Adrenal gland (tissue), 19 donors: ENCODE measurements at places on chromosomes 16 and 17.

- no peak for DNase-seq
Measured at GRCh38 chr17:57708410-57708809, 36.7 kb downstream of the CCDC182 start.

DNA sequence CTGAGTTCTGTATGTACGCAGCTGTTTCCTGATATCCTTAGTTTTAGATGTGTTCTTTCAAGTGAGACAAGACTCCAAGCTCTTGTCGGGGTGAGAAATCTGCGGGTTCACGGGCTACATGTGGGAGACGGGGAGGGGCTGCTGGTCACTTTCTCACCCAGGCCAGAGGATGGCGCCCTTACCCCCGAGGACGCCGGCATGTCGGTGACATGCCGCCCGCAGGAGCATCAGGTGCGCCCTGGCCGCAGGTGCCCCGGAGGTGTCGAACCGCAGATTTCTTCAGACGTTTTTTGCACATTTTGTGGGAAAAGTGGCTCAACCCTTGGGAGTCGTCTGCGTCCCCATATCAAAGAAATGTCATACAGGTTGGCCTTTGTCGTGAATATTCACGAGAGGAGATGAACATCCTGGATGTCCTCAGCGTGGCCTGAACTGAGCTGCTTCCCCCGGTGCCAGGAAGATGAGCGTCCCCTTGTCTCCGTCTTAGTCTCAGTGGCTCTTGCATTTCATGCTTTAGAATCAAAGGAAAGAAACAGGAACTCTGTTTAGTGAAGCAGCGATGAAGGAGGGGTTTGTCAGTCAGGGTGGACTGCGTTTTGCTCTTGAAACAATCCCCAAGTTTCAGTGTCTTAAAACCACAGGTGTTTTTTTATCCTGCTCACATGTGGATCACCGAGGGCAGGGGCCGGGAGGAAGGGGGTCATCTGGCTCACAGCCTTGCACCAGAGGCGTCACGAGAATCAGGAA lies 75.4 kb upstream of the ZNF750 start:
- no peak for DNase-seq

DNA sequence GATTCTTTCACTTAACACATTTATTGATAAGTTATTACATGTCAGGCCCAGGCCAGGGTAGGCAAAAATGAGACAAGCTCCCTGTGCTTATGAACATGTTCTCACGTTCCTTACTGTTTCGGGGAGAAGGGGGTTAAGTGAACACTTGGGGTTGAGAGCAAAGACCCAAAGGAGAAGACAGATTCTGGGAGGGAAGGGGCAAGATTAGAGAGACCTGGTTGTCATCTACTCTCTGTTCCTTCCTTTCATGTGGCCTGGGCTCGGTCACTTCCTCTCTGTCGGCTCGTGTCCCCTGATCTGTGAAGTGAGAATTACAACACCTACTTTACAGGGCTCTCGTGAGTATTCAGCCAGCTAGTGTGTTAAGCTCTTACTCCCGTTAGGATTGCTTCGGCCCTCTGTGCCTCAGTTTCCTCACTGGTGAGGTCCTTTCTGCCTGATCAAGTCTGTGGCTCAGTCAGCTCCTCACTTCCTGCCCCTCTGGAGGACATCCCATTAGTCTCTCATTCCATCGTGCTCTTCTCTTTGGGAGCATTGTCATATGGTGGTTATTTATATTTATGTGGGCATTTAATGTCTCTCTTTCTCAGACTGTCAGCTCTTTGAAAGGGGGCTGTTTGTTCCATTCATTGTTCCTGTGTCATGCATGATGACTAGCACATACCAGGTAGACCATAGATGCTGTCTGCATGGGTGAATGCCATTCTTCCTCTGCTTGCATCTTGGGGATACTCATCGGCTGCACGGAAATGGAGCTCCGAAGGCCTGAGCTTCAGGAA lies 38.9 kb downstream of the PLCG2 start:
- no peak for DNase-seq

GRCh38 chr16:17227278-17227677 lies 243.5 kb downstream of the XYLT1 start:
- no peak for DNase-seq

DNA sequence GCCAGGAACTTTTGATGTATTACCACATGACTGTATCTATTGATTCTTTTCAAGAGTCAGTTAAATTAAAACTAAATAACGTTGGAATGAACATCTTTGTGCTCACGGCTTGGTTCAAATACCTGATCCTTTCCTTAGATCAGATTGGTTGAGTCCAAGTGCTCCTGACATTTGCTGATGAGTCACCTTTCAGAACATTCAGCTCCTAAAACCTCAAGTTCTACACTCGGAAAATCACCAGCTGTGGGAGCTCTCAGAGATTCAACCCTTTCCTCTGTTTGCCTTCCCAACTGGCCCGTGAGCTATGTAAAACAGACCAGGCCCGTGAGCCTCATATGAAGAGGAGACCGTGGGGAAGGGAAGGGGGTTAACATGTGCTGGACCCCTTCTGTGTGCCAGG lies 68.1 kb downstream of the RTN4RL1 start:
- DNase-seq = no peak

DNA sequence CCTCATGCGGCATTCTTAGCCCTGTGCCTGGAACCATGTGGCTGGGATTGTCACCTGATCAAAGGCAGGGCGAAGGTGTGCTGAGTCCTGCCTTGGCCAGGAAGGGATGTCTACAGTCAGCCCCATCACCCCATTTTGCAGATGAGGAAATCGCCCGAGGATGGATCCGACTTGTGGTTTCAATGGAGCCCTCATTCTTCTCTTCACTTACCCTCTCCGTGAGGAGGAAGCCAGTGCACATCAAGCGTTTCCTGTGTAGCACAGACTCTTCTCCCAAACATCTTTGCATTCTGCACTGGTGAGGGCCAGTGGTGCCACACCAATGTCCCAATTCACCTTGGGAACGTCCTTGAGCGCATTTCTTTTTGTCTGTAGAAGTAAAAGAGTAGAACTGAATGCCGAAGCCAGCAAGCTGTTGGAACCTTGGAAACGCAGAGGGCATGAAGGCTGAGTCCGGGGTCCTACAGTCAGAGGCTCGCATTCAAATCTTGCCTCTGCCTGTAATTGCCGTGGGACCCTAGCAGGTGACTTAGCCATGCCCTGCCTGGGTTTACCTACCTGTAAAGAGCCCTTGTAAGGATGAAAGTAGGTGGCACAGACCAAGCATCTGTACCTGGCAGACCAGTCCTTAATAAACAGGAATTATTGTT lies 85.4 kb downstream of the IRF8 start:
- DNase-seq = no peak

GRCh38 chr17:72635034-72635635 lies 457.4 kb downstream of the SLC39A11 start:
- DNase-seq = no peak

DNA sequence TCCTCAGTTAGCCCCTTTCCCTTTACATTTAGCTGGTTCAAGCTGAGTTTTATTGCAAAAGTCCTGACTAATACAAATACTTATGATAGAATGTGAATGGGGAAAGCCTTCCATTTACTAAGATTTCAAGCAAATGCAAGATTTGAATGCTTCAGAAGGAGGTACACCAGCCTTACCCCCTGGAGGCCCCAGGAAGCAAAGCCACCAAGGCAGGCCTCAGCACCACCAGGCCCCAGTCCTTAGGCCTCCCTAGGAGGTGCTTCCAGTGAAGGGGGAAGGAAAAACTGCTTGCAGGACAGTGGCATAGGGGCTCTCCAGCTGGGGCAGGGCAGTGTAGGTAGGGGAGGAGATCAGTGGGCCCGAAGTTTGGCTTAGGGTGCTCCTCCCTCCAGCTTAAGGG lies 7.3 kb upstream of the PRPSAP2 start:
- DNase-seq = no peak

GRCh38 chr16:57688487-57688986 lies 6.1 kb upstream of the DRC7 start:
- DNase-seq = no peak

- DNase-seq = no peak
Measured at GRCh38 chr17:57158325-57158724, 73.3 kb downstream of the AKAP1 start.

GRCh38 chr16:28192806-28193529 lies 18.8 kb downstream of the XPO6 start:
- DNase-seq = no peak

GRCh38 chr17:77716289-77716926 lies 242.1 kb upstream of the TNRC6C start:
- no peak for DNase-seq

DNA sequence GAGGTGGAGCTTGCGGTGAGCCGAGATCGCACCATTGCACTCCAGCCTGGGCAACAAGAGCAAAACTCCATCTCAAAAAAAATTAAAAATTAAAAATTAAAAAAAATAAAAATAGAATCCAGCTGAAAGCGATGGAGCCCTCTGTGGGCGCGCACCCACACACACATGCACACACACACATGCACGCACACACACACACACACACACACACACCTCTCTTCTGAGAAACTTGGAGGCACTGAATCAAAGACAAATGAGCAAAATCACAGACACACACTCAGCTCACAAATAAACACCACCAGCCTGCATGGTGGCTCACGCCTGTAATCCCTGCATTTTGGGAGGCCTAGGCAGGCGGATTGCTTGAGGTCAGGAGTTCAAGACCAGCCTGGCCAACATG lies 9.6 kb upstream of the FADS6 start:
- DNase-seq = no peak

DNA sequence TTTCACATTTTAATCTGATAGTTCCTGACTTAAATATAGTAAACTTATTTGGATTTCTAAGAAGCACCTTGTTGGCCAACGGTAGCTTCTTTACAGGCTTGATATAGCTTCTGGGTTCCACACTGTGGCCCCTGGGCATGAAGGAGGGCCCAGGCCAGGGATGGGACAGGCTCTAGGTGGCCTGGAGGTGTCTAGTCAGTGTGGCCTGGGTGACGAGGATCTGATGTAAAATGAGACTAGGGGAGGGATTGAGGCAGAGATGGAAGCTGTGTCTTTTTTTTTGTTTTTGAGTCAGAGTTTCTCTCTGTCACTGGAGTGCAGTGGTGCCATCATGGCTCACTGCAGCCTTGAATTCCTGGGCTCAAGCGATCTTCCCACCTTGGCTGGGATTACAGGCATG lies 187.0 kb downstream of the PRKCB start:
- no peak for DNase-seq

DNA sequence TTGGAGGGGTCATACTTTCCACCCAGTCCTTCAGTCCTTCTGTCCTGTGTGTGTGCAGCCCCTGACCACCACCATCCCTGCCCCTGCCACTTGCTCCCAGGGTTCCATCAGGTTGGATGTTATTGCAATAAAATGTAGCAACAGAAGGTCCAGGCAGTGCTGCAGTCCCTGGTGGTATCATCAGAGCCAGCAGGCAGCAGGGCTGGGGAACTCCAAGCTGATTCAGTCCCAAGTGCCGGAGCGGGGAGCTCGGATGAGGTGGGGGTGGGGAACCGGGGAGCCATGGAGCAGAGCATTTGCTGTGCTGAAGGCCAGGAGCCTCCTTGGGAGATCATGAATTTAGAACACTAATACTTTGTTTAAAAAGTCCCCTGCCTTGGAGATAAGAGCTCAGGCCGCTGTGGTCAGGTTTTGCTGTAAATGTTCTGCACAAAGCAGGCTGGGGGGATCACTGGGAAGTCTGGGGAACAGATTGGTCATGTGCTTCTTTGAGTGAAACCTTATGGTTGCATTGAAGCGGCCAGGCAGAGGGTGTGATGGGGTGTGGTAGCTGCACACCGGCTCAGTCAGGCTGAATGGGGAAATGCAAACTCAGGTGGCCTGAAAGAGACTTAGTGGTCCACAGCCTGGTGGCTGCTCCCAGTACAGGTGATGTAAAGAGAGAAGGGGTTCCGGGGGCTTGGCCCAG lies 225.9 kb downstream of the SEC14L1 start:
- DNase-seq = peak; percentile 66

- peak; percentile 86 for DNase-seq
Measured at GRCh38 chr17:18246880-18247612, 11.5 kb downstream of the FLII start.

DNA sequence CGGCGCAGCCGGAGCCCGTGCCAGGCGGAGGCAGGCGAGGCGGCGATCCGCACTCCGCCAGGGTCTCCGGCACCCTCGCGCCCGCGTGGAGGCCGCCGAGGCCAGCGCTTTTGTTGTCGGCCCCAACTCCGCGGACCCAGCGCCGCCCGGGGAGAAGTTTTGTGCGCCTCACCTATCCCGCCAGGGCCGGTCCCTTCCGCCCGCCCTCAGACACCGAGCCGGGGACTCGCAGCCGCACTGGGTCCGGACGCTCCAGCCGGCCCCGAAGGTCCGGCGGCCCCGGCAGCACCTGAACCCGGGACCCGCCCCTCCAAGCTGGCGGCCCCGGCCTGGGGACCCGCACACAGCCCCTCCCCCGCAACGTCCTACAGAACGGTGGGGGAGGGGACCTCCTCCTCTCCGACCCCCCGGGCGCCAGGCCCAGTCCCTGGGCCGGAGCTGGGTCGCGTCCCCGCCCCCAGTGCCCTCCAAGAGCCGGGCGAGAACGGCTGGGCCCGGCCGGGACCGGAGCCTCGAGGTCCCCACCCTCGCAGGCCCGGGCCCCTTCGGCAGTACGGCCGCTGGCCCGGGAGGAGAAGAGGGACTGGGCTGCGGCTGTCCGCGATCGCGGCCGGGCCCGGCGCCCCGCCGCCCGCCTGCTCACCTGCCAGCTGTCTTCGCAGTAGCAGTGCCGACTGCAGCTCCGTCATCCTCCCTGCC lies 698 bp downstream of the UBE2G1 start:
- DNase-seq = peak; percentile 36
